Activated CD8-positive, alpha-beta memory T cell treated with anti-CD3 and anti-CD28 coated beads, Interleukin-2, amount 50 U/mL, for 48 hours (primary cell): ENCODE measurements at places on chromosomes 7 and 10.

GRCh38 chr7:69309601-69310000 lies 288.7 kb upstream of the AUTS2 start:
- no peak for DNase-seq

DNA sequence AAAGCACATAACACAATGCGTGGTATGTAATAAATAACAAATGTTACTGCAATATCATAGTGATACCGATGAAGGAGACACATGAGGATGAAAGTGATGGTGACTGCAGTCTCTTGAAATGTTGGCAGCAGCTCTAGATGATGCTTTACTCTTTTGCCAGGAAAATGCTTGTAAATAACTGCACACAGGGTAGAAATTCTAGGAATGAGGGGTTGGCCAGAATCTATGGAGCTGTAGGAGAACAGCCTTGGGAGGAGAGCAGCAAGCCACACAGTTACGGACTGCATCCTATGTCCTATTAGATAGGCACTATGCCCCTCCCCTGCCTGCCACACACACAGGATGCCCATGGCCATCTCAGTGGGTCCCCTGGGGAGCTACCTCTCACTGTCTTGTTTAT lies 97.6 kb upstream of the GSDME start:
- DNase-seq: no peak

DNA sequence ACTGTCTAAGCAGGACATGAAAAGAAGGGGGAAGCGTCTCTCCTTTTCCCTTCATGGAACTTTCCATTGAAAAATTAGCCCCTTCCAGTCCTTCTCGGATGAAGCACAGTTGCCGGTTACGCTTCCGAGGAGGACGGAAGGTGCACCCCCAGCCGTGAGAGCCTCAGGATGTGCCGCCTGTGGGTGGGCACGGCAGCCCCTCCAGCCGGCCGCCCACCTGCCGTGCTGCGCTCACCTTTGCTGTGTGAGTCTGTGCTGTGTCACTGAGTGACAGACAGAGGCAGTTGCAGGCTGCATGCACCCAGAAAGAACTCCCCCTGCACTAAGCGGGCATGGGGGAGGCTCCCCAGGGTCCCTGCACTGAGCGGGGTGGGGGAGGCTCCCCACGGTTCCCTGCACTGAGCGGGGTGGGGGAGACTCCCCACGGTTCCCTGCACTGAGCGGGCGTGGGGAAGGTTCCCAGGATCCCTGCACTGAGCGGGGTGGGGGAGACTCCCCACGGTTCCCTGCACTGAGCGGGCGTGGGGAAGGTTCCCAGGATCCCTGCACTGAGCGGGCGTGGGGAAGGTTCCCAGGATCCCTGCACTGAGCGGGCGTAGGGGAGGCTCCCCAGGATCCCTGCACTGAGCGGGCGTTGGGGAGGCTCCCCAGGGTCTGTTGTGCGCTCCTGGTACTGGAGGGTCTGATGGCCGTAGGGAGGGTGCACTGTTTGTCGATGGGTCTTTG lies 74.2 kb downstream of the DNAJB6 start:
- DNase-seq: no peak

GRCh38 chr7:80611353-80611752 lies 27.1 kb upstream of the CD36 start:
- DNase-seq: no peak

DNA sequence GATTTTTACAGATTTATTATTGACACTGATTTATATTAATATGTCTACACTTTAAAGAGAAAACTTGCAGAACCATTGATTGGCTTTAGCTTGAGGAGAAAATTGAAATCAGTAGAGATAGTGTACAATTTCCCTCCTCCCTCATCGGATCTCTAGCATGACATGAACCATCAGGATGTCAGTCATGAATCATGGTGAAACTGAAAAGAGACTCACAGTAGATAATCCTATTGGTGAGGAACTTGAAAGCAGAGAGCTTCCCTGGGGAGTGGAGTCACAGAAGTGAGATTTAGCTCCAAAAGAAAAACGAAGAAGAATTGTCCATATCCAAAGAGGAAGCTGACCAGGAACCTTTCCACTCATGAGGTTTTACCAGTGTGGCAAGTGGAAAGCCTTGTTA lies 346.8 kb downstream of the ABCA13 start:
- DNase-seq: no peak

DNA sequence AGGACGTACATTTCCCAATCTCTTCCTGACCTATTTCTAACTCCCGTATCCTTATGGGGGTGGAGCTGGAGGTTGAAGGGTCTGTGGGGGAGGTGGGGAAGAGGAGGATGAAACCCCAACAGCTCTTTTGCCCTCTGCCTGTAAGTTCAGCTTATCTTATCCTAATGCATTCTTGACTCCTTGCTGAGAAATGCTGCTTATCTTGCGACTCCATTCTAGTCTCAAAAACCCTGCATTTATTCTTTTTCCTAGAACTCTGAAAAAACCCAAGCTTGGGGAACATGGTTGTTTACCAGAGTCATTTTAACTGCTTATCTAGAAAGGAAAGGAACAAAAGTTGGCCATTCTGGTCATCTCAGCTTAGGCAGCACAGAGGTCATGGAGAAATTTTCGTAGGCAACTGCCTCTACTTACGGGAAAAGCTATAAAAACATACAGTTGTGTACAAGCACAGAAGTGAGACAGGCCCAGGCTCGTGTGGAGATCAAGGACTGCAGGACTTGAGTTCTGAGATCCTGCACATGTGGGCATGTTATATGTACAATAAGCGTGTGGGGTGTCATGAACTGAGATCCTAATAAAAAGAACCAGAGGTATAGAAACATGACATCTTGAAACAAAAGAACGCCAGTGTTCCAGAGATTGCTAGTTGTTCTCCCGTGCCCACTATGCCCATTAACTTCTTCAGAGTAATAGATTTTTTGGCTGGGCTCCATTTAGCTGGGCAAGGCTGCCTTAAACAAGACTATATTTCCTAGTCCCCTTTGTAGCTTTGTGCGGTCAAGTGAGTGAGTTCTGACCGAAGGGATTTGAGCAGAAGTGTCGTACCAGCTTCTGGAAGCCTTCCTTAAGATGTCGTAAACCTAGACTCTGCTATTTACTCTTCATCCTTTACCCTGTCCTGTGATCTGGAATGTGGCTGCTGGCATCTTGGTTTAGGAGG lies 9.6 kb downstream of the INMT start:
- DNase-seq: no peak

- no peak for DNase-seq
Measured at GRCh38 chr7:40884241-40884640, 749.4 kb downstream of the SUGCT start.

DNA sequence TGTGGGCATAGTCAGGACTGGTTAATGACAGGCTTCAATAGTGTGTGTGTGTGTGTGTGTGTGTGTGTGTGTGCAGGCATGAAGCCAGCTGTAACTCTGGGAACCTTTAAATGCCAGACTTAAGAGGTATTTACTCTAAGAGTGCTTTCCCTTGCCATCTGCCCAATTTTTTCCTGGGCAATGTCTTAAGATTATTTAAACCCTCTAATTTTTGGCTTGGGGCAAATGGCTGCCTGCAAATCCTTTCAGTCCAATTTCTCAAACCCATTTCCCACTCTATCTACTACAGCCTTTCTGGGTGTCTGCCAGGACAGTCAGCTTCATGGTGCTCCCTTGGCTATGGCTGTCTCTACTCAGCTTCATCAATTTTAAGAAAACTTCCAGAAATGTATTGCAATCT lies 62.6 kb upstream of the C1GALT1 start:
- no peak for DNase-seq

DNA sequence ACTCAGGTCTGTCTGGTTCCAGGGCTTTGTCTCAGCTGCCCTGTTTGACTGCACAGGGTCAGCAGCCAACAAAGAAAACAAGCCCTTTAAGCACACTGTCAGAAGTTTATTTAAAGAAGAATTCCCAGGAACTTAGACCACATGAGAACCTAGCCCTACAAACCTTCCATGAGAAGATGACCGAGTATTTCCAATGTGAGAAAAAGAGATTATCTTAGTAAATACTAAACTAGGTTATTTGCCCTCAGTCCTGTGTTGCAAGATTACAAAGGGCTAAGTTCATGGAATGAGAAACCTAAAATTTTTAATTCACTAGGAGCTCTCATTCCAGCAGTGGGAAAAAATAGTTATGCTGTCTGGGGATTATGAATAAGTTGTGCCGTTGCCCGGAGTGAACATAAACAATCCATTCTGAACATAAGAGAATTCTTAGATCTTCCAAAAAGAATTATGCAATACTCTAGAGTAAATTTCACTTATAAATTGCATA lies 46.7 kb downstream of the NOC3L start:
- no peak for DNase-seq
